AG04449 (cell line): ENCODE measurements at places on chromosomes 2 and 18.

- no peak for DNase-seq
Observed at GRCh38 chr18:49398331-49398730, 62.1 kb downstream of the DYM start.

- no peak for DNase-seq
Observed at GRCh38 chr2:177275743-177276055, 11.2 kb upstream of the NFE2L2 start.

- no peak for DNase-seq
Observed at GRCh38 chr18:51137891-51138290, 59.6 kb downstream of the MEX3C start.

DNA sequence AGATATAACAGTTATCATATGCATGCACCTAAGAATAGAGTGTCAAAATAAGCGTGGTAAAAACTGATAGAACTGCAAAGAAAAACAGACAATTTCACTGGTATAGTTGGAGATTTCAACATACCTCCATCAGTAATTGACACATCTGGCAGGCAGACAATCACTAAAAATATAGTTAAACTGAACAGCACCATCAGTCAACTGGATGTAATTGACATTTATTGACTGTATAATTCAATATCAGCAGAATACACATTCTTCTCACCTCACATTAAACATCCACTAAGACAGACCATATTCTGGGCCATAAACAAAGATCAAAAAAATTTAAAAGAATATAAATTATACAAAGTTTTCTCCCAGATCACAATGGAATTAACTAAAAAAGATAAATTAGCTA lies 378.5 kb upstream of the RGPD4 start:
- DNase-seq = no peak

DNA sequence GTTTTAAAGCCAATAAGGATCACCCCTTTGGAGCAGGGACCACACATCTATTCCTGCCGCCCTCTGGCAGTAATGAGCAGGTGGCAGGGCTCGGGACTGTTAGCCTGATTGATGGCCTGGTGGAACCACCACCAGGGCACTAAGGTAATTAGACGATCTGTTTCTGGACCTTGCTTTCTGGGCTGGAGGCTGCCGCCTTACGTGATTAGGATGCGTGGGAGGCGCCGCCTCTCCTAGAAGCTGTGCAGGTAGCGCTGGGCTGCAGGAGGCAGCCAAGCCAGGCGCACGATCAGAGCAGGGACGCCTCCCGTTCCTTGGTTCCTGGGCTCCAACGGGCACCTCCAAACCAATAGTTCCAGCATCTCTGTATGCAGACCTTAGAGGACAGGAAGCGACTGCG lies 242.6 kb upstream of the RAB12 start:
- no peak for DNase-seq

DNA sequence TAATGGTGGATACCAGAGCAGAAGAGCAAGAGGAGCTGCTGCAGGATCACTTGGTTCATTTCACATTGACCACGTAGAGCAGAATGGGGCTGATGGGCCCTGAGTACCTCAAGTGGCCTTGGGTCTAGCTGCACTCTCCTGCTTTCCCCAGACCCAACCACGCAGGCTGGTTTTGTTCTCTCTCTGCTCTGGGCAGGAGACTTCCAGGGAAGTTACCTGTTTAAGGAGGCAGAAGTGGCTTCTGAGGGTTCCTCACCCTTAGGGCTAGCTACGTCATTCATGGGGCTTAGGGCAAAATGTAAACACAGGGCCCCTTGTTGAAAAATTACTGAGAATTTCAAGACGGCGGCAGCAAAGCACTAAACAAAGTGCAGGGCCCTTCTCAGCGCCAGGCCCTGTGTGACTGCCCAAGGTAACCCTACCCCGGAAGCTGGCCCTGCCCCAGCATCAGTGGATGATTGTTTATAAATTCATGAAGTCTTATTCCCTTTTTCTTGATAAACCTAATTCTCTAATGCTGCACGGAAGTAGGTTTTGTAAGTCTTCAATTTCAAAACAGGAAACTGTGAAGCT lies 75.9 kb downstream of the TMEM182 start:
- no peak for DNase-seq

DNA sequence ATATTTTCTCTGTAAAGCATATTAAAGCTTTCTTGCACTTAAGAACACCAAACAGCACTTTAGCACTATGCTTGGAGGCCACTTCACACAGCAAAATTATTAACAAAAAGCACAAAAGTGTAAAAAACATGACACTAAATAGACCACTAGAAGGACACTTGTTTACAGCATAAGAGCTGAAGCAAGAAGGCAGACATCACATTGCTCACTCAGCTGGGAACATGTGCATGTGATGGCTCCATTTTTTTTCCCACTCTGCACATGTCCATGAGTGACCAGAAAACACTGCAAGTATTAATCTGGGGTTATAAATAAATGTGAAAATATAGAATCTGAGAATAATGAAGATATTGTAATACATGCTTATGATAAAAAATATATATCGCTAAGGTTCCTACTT lies 103.1 kb upstream of the MAPRE2 start:
- no peak for DNase-seq

GRCh38 chr2:186605041-186605440 lies 15.2 kb downstream of the ITGAV start:
- DNase-seq = no peak

- DNase-seq = no peak
Observed at GRCh38 chr2:179344280-179344964, 79.8 kb upstream of the SESTD1 start.

GRCh38 chr2:217489145-217489960 lies 513.4 kb downstream of the TNS1 start:
- DNase-seq = no peak

- DNase-seq = no peak
Observed at GRCh38 chr18:45165176-45165713, 450.0 kb upstream of the SLC14A2 start.

- no peak for DNase-seq
Observed at GRCh38 chr18:49645841-49646351, 84.0 kb downstream of the LIPG start.

DNA sequence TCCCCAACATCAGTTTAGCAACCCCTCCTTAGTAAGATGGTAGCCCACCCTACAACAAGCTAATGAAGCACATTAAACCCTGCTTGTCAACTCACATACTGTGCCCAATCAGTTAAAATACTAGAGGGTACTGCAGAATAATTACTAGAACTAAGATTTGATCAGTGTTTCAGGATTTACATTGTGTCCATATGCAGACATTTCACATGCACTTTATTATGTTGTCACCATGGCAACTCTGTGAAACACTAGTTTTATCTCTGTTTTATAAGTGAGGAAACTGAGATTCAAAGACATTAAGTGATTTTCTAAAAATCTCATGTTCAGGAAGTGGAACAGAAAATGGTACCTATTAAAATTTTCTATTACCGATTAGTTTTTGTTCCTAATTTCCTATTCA lies 61.7 kb downstream of the CYBRD1 start:
- DNase-seq = no peak

DNA sequence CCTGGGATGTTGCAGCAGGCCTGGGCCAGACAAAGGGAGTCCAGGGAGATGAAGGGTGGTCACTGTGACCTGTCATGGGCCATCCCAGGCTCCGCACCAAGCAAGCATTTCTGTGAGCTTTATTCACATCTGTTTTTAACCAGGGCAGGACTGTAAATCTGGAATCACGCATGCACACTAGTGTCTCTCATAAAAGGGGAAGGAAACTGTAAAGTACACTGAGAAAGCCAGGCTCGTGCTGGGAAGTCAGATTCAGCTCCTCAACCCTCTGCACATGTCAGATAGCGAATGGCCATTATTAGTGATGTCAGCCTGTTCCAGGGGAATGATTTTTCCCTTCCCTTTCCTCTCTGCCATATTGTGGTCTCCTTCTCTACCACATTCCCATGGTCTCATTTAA lies 818.6 kb upstream of the RAB6C start:
- DNase-seq = no peak

GRCh38 chr18:3793545-3793944 lies 343.6 kb downstream of the TGIF1 start:
- no peak for DNase-seq

- DNase-seq = no peak
Observed at GRCh38 chr2:121491518-121491917, 39.2 kb upstream of the RNU4ATAC start.

- DNase-seq = no peak
Observed at GRCh38 chr18:57141208-57142129, 5.4 kb upstream of the BOD1L2 start.

- DNase-seq = no peak
Observed at GRCh38 chr18:12802538-12802937, 81.5 kb downstream of the PTPN2 start.

DNA sequence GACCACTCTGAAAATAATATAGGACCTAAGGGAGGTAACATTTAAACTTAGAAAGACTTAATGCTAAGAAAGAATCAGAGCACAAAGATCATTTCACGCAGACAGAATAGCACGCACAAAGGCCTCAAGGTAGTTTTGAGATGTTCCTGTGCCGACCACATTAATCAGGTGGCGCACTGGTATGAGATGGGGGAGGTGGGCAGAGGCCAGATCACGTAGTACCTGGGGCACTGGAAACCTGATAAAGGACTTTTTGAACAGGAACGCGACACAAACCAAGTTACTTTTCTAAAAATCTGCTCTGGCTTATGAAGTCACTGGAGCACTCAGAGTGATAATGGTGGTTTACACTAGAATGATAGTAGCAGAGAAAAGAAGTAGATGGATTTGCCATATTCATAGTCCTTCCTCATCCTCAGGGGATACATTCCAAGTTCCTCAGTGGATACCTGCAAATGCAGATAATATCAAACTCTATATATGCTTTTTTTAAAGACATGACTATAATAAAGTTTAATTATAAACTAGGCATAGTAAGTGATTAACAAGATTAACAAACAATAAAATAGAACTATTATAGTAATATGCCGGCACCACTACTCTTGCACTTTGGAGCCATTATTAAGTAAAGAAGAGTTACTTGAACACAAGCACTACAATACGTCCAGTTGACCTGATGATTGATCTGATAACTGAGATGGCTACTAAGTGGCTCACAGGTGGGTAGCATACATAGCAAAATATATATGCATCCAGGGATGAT lies 42.6 kb upstream of the CDCA7 start:
- no peak for DNase-seq

GRCh38 chr2:112848833-112849232 lies 12.3 kb upstream of the IL1B start:
- no peak for DNase-seq

- no peak for DNase-seq
Observed at GRCh38 chr2:78940998-78941397, 84.5 kb upstream of the REG3G start.

- no peak for DNase-seq
Observed at GRCh38 chr2:196128749-196129148, 42.6 kb downstream of the STK17B start.

DNA sequence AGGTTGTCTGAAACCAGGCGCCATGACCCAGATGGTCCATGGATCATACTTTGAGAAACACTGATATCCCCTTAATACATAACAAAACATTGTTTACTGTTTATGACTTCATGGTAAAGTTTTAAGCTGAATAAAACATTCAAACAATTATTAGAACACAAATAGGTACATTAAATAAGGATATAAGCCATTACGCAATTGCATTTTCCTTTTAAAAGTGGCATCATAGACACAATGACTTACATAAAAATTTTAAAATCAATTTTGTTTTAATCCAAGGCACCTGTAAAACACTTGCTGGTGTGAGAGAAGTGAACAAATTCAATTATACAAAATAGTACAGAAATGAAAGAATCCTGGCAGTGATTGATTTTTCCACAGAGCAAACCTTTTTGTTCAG lies 10.2 kb upstream of the CPLX4 start:
- DNase-seq = no peak

GRCh38 chr2:207165121-207166038 lies at the start of gene KLF7:
KLF7 (minus strand) TSS chr2:207165948; CDS start chr2:207165568, 380 bp downstream.
- no peak for DNase-seq

- DNase-seq = no peak
Observed at GRCh38 chr18:22552254-22552653, 134.5 kb upstream of the CTAGE1 start.

GRCh38 chr18:49100226-49100968 lies 149.6 kb upstream of the SMAD7 start:
- DNase-seq = no peak
